DND-41 (cell line): ENCODE measurements at places on chromosomes 4 and X.

DNA sequence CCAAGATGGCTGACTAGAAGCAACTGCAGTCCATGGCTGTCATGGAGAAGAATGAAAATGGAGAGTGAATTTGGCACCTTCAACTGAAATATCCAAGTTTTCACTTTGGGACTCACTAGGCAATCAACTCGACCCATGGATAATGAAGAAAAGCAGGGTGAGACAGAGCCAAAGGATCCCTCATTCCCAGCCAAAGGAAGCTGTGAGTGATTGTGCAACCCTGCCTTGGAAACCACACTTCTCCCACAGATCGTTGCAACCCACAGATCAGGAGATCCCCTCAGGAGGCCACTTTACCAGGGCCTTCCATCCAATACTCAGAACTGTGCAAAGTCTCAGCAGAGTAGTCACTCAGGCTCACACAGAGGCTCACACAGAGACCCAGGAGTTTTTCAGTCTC is 4.5 kb downstream of the CFAP299 start:
- no peaks in the 10 kb centered on the region for H3K27me3 ChIP-seq
- H3K4me1 ChIP-seq, result 0 out of 2 replicates have a peak, but pooled peaks cover 3% of the 10 kb centered on the region
- H3K27ac ChIP-seq, result no peak overlapping the region
- no peak overlapping the region for H3K4me3 ChIP-seq
- DNase-seq, result no peak

DNA sequence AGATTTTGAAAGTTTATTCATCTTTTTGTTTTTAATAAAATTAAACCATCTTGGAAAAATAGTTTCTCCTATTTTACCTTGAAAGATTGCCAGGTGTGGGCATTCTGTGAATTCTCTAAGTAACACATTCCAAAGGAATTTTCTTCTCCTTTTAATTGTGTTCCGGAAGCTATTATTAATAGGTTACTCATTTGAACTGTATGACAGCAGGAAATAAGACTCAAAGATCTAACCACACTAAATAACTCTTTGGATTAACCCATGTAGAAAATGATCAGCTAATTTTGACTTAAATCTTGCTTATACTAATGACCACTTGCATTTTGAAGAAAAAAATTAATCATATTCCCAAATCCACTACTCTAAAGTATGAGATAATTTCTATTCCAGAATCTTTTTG is 17.6 kb upstream of the CCNI start:
- no peaks in the 10 kb centered on the region for H3K27me3 ChIP-seq
- no peaks in the 10 kb centered on the region for H3K4me1 ChIP-seq
- no peak overlapping the region for H3K27ac ChIP-seq
- H3K36me3 ChIP-seq, result no peaks in the 10 kb centered on the region
- no peak for DNase-seq
- H3K4me3 ChIP-seq, result no peak overlapping the region

- H3K4me1 ChIP-seq, result no peaks in the 10 kb centered on the region
- no peak overlapping the region for H3K27ac ChIP-seq
- no peak overlapping the region for H3K4me3 ChIP-seq
- H3K36me3 ChIP-seq, result no peaks in the 10 kb centered on the region
- no peak for DNase-seq
- H3K27me3 ChIP-seq, result no peaks in the 10 kb centered on the region
These were observed 261.9 kb upstream of the PUDP start for GRCh38 chrX:7409866-7410265.

DNA sequence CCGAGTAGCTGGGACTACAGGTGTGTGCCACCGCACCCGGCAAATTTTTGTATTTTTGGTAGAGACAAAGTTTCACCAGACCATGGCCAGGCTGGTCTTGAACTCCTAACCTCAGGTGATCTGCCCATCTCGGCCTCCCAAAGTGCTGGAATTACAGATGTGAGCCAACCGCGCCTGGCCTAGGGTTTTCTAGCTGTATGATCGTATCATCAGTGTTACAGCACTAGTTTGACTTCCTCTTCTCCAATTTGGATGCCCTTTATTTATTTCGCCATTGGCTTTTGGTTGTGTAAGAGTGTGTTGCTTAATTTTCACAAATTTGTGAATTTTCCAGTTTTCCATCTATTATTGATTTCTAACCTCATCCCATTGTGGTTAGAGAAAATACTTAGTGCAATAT is 5.2 kb downstream of the TKTL1 start:
- no peaks in the 10 kb centered on the region for H3K4me1 ChIP-seq
- no peak for DNase-seq
- no peak overlapping the region for H3K4me3 ChIP-seq
- H3K36me3 ChIP-seq, result no peaks in the 10 kb centered on the region
- H3K27me3 ChIP-seq, result no peaks in the 10 kb centered on the region
- H3K27ac ChIP-seq, result no peak overlapping the region

DNA sequence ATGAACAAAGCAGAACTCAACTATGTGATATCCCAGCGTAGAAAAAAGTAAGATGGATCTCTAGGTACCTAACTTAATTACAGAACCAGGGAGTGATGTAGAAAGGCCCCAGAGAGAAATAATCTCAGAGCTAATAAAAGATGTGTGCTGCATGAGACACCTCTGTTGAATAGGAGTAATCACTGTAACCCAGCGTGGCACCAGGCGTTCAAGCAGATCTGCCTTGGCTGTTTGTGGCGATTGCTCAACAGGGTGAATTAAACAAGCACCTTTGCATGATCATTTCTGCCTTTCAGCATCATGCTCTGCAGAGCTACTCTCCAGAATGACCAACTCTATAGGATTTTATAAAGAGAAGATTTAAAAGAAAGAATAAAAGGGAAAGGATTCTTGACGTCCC is 81.7 kb upstream of the KCNIP4 start:
- no peak overlapping the region for H3K27ac ChIP-seq
- H3K36me3 ChIP-seq, result no peaks in the 10 kb centered on the region
- no peak overlapping the region for H3K4me3 ChIP-seq
- no peaks in the 10 kb centered on the region for H3K4me1 ChIP-seq

- H3K4me3 ChIP-seq, result no peak overlapping the region
These were observed 285.6 kb downstream of the ARHGAP24 start for GRCh38 chr4:85760511-85760910.

- H3K27ac ChIP-seq, result no peak overlapping the region
- H3K27me3 ChIP-seq, result no peaks in the 10 kb centered on the region
- DNase-seq, result no peak
These were observed 1328.3 kb downstream of the C4orf33 start for GRCh38 chr4:130424211-130424610.

DNA sequence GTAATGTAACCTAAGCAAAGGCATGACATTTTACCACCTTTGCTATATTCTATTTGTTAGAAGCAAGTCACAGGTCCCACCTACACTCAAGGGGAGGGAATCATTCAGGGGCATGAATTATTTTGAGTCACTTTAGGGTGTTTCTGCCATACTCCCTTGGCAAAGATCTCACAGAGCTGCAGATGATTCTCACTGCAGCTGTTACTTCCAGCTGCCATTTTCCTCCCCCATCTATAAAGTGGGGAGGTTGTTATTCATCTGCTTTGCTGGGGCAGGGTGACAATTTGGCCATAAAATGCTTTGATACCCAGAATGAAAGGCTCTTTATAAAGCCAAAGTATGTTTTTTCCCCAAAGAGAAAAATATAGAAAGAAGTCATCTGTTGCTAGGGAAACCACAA is 136.5 kb upstream of the SMIM31 start:
- DNase-seq, result no peak
- H3K27me3 ChIP-seq, result no peaks in the 10 kb centered on the region
- H3K27ac ChIP-seq, result no peak overlapping the region
- no peak overlapping the region for H3K4me3 ChIP-seq

GRCh38 chr4:92120810-92121498 is 182.8 kb upstream of the GRID2 start:
- H3K27me3 ChIP-seq, result no peaks in the 10 kb centered on the region
- no peak for DNase-seq
- H3K27ac ChIP-seq, result no peak overlapping the region
- no peaks in the 10 kb centered on the region for H3K36me3 ChIP-seq
- H3K4me1 ChIP-seq, result no peaks in the 10 kb centered on the region

DNA sequence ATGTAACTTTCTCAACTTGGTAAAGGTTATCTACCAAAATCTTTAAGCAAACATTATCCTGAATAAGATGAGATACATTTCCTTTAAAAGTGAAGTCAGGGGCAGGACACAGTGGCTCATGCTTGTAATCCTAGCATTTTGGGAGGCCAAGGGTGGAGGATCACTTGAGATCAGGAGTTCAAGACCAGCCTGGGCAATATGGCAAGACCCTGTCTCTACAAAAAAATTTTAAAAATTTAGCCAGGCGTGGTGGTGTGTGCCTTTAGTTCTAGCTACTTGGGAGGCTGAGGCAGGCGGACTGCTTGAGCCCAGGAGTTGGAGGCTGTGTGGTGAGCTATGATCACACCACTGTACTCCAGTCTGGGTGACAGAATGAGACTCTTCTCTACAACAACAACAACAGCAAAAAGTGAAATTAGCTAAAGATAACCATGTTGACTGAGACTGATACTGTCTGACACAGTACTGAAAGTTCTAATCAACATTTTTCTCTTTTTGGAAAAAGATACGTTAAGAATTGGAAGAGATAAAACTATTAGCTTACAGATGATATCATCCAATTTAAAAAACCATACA is 4.9 kb downstream of the DCAF16 start:
- no peak overlapping the region for H3K27ac ChIP-seq
- H3K4me1 ChIP-seq, result peaks cover 32% of the 10 kb centered on the region
- H3K27me3 ChIP-seq, result no peaks in the 10 kb centered on the region
- no peak for DNase-seq
- H3K4me3 ChIP-seq, result no peak overlapping the region

DNA sequence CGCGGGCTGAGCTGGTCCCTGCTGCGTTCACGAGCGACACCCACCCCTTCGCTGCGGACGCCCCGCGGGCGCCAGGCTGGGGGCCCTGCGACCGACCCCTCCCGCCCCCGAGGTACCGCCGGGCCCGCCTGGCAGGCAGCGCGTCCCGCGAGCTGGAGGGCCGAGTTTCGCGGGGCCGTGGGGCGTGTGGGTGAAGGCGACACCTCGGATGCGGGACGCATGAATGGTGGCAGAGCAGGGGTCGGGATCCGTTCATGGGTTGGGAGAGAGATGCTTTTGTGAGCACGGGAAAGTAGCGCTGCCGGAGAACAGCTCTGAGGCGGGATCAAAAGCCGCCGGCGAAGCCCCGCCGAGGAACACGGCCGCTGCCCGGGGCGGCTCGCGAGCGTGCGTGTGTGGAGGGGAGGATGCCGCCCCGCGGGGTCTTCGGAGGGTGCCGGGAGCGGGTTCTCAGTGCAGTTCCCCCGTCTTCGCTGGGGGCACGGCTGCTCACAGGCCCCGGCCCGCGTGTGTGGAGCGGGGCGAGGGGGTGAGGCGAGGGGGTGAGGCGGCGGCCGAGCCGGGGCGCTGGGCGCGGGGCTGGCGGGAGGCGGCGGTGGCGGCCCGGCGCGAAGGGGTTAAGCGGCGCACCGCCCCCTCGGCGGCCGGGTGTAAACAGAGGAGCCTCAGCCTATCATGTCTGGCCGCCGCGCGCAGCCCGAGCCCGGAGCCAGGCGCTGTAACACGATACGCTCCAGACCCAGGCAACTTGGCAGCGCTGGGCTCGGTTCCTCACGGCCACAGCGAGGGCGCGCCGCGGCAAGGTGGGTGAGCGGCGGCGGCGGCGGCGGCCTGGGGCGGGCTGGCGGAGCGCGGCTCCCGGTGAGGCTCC is 205.3 kb downstream of the TENM3 start:
- no peaks in the 10 kb centered on the region for H3K36me3 ChIP-seq
- H3K4me3 ChIP-seq, result no peak overlapping the region
- H3K27ac ChIP-seq, result no peak overlapping the region
- H3K4me1 ChIP-seq, result no peaks in the 10 kb centered on the region

DNA sequence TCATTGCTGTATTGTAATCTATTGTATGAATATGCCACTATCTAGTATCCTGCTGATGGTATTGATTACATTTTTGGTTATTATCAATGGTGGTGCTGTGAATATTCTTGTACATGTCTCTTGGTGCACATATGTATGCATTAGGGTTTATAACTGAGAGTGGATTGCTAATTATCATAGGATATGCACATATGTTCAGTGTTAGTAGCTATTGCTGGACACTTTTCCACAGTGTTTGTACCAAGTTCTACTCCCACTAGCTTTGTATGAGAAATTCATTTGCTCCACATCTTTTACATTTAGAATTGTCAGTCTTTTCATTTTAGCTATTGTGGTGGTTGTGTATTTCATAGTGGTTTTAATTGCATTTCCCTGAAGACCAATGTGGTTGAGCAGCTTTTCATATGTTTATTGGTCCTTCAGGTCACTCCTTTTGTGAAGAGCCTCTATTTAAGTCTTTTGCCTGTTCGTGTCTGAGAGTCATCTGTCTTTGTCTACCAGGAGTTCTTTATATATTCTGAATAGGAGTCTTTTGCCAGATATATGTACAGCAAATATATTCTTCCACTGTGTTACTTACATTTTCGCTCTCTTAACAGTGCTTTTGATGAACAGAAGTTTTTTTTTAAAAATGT is 87.1 kb downstream of the TBC1D19 start:
- no peak overlapping the region for H3K27ac ChIP-seq
- no peaks in the 10 kb centered on the region for H3K27me3 ChIP-seq

- no peaks in the 10 kb centered on the region for H3K4me1 ChIP-seq
- no peaks in the 10 kb centered on the region for H3K27me3 ChIP-seq
- H3K36me3 ChIP-seq, result no peaks in the 10 kb centered on the region; the same call in 1 of the 2 replicates
These were observed 29.3 kb downstream of the CLCN3 start for GRCh38 chr4:169649545-169650226.

DNA sequence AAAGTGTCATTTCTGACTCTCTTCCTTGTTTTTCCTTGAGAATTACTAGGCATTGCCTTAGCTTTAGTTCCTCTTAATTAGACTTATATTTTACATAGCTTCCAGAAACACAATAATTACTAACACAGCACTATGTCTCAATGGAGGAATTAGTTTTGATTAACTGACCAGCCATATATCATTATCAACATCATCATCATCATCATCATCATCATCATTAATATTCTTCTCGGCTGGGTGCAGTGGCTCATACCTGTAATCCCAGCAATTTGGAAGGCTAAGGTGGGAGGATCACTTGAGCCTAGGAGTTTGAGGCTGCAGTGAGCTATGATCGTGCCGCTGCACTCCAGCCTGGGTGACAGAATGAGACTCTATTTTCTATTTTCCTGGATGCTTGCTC is 2.7 kb upstream of the SLC25A5 start:
- peaks cover 15% of the 10 kb centered on the region for H3K4me1 ChIP-seq
- H3K27ac ChIP-seq, result no peak overlapping the region
- no peaks in the 10 kb centered on the region for H3K27me3 ChIP-seq
- no peak overlapping the region for H3K4me3 ChIP-seq

- H3K4me1 ChIP-seq, result no peaks in the 10 kb centered on the region
- no peak for DNase-seq
- H3K27ac ChIP-seq, result no peak overlapping the region
- H3K36me3 ChIP-seq, result no peaks in the 10 kb centered on the region
These were observed 66.3 kb upstream of the FAM9C start for GRCh38 chrX:13110433-13111324.

GRCh38 chr4:116088771-116089170 is 975.4 kb upstream of the NDST4 start:
- H3K27me3 ChIP-seq, result no peaks in the 10 kb centered on the region
- H3K4me1 ChIP-seq, result no peaks in the 10 kb centered on the region
- H3K27ac ChIP-seq, result no peak overlapping the region
- no peak for DNase-seq
- H3K4me3 ChIP-seq, result no peak overlapping the region
- H3K36me3 ChIP-seq, result no peaks in the 10 kb centered on the region

GRCh38 chrX:82237328-82237727 is 1035.4 kb downstream of the SH3BGRL start:
- no peaks in the 10 kb centered on the region for H3K4me1 ChIP-seq
- no peak overlapping the region for H3K27ac ChIP-seq
- H3K4me3 ChIP-seq, result no peak overlapping the region
